ENCODE measurements at places on chromosomes 4 and X.

- no peak for DNase-seq
Observed at GRCh38 chrX:86192827-86193226, 44.6 kb downstream of the DACH2 start.

GRCh38 chrX:112056476-112056875 is 26.1 kb downstream of the TRPC5 start:
- DNase-seq: no peak

DNA sequence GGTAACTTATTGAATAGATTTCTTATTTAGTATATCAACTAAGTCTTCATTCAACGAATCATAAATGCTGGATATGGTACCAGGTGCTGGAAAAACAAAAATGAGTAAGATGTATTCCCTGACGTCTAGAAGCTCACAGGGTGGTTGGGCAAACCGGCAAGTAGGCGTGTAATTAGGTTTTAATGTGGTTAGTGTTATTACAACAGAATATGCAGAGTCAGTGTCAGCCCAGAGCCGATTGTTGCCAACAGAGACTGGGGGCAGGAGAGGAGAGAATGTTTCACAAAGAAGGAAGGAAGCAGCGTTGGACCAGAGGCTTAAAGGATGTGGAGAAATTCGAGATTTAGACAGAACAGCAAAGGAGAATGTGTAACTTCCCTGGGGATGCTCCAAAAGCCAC is 111.7 kb downstream of the TENM3 start:
- no peak for DNase-seq

- no peak for DNase-seq
Observed at GRCh38 chr4:16597845-16598596, 300.4 kb downstream of the LDB2 start.
